Hematopoietic multipotent progenitor cell treated with erythropoietin and hydrocortisone succinate and interleukin-3 and kit ligand, for 6 days (in vitro differentiated cells): ENCODE measurements at places on chromosomes 4 and X.

GRCh38 chr4:87353592-87353991 is 30.9 kb upstream of the HSD17B13 start:
- DNase-seq: peak; percentile 65

GRCh38 chr4:101201421-101201820 is 145.9 kb downstream of the PPP3CA start:
- DNase-seq: no peak

- no peak for DNase-seq
Measured at GRCh38 chr4:105469736-105470135, 4.1 kb downstream of the PPA2 start.

DNA sequence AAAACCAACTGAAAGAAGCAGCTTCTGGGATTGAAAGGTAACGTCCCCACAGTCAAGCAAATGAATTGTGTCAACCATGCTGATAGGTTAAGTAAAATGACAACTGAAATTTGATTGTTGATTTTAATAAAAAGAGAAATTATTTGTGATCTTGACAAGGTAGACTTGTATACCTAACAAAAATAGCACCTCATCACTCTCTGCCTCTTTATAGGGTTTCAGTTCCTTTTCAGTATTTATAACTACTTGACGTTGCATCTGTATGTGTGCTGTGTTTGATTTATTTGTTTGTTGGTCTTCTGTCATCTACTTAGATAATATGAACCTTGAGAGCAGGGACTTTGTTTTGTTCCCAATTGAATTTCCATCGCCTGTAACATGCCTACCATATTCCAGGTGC is 7.9 kb upstream of the PPP3CA start:
- no peak for DNase-seq

DNA sequence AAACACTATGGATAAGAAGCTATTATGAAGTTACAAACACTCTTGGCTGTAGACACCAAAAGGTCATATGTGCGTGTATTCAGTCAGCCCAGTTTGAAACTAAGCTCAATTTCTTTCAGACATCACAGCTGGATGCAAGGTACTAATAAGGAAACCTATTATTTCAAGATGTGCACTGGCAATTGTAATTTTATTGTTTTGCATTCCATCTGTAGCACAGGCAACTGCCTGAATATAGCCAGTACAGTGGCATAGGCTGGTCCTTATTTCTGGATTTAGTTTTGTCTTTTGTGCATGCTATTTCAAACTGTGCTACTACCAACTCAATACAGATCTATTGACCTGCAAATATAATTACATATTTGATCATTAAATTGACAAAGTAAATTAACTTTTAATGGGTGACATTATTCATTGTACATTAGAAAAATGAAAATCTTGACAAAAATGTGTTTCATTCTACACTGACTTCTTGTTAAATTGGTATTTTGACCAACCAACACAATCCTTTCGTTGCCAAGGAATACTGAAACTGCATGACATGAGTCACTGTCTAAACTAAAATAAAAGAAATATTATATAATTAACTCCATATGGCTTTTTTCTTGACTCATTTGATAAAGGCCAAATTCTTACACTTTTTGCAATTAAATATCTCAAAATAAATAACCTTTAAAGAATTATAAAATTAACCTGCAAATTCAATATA is 594.3 kb upstream of the ADGRL3 start:
- DNase-seq: no peak

GRCh38 chr4:24793219-24794005 is 2.0 kb upstream of the SOD3 start:
- DNase-seq: no peak

GRCh38 chr4:54499308-54500074 is 158.3 kb upstream of the KIT start:
- peak; percentile 43 for DNase-seq
